ENCODE measurements at places on chromosomes 5 and 9.

DNA sequence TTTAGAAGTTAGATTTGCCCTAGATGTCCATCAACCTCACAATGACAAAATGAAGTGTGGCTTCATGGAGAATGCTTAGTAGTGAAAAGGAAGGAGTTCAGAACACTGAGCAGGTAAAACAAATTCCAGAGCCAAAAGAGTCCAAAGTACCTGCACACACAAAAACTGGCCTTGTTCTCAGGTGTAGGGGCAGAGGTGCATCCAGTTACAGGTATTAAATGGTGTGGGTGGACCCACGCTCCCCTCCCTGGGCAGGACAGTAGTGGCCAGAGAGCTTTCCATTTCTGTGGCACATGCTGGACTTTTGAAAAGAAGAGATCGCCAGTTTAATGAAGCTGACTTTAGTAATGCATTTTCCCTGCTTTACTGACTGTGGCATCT, 47.2 kb downstream of the SECISBP2 start:
- DNase-seq = no peak

- DNase-seq = no peak
Measured at GRCh38 chr5:67842806-67843205, 372.8 kb upstream of the PIK3R1 start.

DNA sequence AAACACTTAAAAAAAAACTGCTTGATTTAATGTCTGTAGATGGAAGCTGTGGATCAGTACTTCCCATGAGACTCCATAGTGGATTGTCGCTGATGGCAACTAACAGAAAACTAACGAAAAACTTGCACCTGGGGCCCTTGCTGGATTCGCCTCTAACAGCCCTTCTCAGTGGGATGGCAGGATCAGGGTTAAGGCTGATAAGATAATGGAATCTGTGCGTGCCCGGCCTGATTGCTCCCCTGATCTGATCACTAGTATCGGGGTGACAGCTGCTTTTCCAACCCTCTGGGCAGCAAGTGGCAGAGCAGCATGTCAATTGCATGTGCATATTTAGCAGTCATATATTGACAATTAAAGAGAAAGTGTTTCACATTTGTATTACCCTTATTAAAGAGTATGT, 185.8 kb upstream of the ELAVL2 start:
- no peak for DNase-seq

DNA sequence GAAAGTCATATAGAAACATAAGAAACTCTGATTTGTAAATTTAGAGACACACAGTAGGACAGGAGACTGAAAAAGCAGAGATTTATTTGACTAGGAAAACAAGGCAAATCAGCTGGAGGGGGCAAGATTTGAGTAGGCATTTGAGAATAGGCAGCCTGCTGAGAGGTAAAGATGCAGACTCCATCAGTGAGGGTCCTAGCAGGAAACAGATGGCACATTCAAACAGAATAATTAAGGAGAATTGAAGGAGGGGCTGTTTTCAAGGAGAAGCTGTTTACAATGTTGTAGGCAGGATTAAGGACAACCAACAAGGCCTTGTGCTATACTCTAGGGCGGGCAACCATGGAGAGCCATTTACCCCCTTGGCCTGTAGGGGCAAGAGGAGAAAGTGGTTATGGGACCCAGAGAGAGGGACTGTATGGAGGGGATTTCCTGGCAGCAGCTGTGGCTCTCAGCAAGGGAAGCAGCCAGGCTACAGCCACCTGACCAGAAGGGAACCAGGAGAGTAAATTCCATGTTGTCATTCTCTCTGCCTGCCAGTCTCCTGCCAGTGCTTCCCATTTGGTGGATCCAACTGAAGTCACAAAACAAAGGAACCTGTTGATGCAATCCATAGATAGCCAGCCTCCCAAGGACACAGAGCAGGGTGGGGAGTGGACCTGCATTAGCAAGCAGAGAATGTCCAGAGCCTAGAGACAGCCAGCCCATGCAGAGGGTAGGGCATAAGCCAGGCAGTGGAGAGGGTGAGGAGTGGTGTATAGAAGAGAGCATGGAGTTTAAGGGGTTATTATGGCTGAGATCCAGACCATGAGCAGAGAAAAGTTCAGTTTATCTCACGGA, 38.2 kb downstream of the PAPPA start:
- no peak for DNase-seq

DNA sequence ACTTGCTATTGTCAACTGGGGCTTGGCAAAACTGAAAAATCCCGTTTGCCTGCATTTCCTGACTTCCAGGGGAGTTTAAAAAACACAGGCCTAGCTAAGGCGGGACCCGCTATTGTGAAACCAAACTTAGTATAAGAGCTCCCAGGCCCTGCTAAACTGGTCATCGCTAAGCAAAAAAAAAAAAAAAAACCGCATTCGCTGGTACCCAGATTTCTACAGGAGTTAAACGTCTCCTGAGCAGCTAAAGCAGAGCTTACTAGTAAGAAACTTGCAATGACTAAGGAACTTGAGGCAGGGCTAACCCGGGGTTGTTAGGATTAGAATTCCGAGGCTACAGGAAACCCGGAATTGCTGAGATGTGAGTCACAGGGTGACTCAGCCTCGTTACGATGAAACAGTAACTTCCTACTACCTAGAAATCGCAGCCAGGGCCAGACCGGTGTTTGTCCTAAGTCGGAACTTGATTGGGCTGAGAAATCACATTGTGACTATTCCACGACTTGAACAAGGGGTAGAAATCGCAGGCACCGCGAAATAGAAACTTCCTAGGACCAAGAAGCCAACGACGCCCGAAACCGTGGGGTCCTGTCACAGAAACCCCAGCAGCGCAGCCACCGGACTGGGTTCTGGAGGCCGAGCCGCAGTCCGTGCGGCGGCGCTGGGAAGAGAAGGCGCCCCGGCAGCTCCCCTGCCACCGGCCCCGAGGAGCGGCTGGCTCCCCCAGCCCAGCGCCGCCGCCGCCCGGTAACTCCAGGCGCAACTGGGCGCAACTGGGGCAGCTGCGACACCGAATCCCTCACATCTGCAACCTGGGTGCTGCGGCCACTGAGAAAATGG, 89.4 kb downstream of the ANXA2R start:
- DNase-seq = peak; percentile 47

- no peak for DNase-seq
Measured at GRCh38 chr5:181044093-181044599, 4.1 kb downstream of the BTNL9 start.

- DNase-seq = no peak
Measured at GRCh38 chr5:82363524-82363923, 85.4 kb upstream of the RPS23 start.
